ENCODE measurements at places on chromosomes 7 and 10. TPM values are rescaled to one million over a fixed set of nuclear protein-coding genes. Genes with fewer than 3 reads are reported as not detected.

GRCh38 chr7:47536661-47537611 is 45.0 kb downstream of the TNS3 start:
- DNase-seq = no peak
- no peak overlapping the region for H3K4me3 ChIP-seq
- no peak overlapping the region for H3K27ac ChIP-seq

DNA sequence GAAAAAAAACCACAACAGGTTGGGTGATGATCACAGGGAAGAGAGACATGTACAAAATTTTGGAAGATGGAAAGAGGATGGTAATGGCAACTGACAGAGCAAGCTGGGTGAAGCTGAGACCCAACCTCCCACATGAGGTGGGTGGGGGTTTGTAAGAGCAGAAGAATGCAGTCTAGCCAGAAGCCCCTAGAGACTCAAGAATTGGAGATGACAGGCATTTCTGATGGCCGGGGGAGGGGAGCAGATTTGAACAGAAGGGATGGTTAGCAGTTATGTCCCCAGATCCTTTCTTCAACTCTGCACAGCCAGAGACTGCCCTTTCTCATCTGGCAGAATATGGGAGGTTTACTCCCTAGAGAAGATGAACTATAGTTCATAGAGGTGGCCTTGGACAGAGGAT is 208.0 kb downstream of the GALNT17 start:
- no peaks in the 10 kb centered on the region for H3K36me3 ChIP-seq
- H3K4me3 ChIP-seq = no peak overlapping the region
- H3K27me3 ChIP-seq = no peaks in the 10 kb centered on the region
- no peak overlapping the region for H3K27ac ChIP-seq
- DNase-seq = no peak

- no peaks in the 10 kb centered on the region for H3K27me3 ChIP-seq
- no peak overlapping the region for H3K27ac ChIP-seq
- H3K36me3 ChIP-seq = peaks cover 74% of the 10 kb centered on the region
- no peak for DNase-seq
- H3K4me3 ChIP-seq = no peak overlapping the region
Observed at GRCh38 chr10:93412801-93413200, 69.3 kb downstream of the MYOF start.

DNA sequence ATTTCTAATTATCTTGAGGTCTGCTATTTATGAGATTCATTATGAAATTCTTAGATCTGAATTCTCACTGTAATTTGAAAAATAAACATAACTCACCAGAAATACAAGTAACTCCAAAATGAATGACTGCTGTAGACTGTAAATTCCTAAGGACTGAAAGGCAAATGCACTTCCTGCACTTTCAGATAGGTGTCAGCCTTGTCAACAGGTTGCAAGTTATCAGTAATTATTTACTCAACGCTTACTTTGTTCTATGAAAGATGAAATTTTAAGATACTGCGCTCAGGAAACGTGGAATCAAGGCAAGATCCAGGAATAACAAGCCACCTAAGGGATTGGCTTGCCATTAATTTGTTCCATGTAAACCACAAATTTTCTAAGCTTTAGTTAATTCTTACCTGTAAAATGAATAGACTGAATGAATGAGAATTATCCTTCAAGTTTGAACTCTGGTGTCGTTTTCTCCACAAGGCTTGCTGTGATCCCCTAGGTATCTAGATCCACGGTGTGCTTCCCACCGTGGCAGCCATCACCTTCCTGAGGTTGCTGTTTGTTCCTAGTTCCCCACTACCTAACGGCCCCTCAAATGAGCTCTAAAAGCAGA is 12.6 kb downstream of the DHX32 start:
- no peaks in the 10 kb centered on the region for H3K36me3 ChIP-seq
- peak; percentile 59 for DNase-seq
- no peaks in the 10 kb centered on the region for H3K27me3 ChIP-seq
- no peak overlapping the region for H3K4me3 ChIP-seq
- H3K4me1 ChIP-seq = no peaks in the 10 kb centered on the region

- DNase-seq = no peak
- H3K4me3 ChIP-seq = peak overlapping the region; percentile 97
- peaks cover 14% of the 10 kb centered on the region for H3K4me1 ChIP-seq
Observed at GRCh38 chr7:90345595-90346335, 751 bp upstream of the GTPBP10 start.

- H3K4me1 ChIP-seq = peaks cover 15% of the 10 kb centered on the region
- no peak overlapping the region for H3K27ac ChIP-seq
- H3K36me3 ChIP-seq = peaks cover 10% of the 10 kb centered on the region
- no peaks in the 10 kb centered on the region for H3K27me3 ChIP-seq
Observed at GRCh38 chr7:30562498-30562897, 32.2 kb upstream of the GARS1 start.

CALCR gene
- 0.10 TPM for total RNA-seq

- H3K4me1 ChIP-seq = peaks cover 6% of the 10 kb centered on the region
Observed at GRCh38 chr10:91422915-91423314, 12.8 kb downstream of the HECTD2 start.

- H3K4me3 ChIP-seq = no peak overlapping the region
- H3K4me1 ChIP-seq = peaks cover 32% of the 10 kb centered on the region
- DNase-seq = no peak
Observed at GRCh38 chr10:125134483-125134848, 25.9 kb downstream of the CTBP2 start.

DNA sequence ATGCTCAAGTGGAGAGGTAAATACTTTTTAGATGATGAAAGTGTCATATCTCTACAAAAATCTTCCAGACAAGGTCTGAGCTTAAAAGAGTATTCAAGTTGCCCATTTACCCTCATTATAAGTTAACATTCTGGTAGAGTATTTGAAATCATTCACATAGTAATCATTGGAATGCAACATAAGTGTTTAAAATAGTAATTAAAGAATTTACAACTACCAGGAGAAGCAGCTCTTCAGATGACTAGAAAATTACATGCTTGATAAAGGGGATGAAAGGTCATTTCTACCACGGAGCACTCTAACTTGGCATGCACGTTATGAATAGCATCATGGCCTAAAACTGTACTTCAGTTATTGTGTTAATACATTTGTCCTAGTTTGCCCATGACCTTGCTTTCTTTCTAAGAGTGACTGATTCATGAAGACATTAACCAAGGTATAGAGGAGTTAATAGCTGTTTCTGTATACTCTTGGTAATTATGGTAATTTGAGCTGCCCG is 120.0 kb downstream of the SEMA3E start:
- no peaks in the 10 kb centered on the region for H3K36me3 ChIP-seq
- H3K27ac ChIP-seq = no peak overlapping the region
- no peak for DNase-seq
- no peak overlapping the region for H3K4me3 ChIP-seq

All from HCT116 (cell line).